Sigmoid colon (tissue), 7 donors: ENCODE measurements at places on chromosomes 4 and X. TPM values are rescaled to one million over a fixed set of nuclear protein-coding genes. Genes with fewer than 3 reads are reported as not detected.

FRMPD4 gene
- 5.8 TPM for total RNA-seq

PRSS12 gene
- 0.36 TPM for total RNA-seq

GRCh38 chrX:49746306-49746705 lies 50.5 kb upstream of the PAGE1 start:
- H3K4me3 ChIP-seq, result no peak overlapping the region
- no peaks in the 10 kb centered on the region for H3K4me1 ChIP-seq
- no peak for DNase-seq
- H3K27me3 ChIP-seq, result no peaks in the 10 kb centered on the region

SH3RF1 gene
- total RNA-seq, result 8.2 TPM

GRCh38 chr4:20859097-20859781 lies 159.0 kb downstream of the PACRGL start:
- no peak for DNase-seq
- no peak overlapping the region for H3K4me3 ChIP-seq
- no peaks in the 10 kb centered on the region for H3K36me3 ChIP-seq
- peaks cover 3% of the 10 kb centered on the region for H3K4me1 ChIP-seq

GRCh38 chr4:118087366-118087765 lies 53.1 kb downstream of the NDST3 start:
- no peaks in the 10 kb centered on the region for H3K27me3 ChIP-seq
- H3K4me3 ChIP-seq, result no peak overlapping the region
- no peaks in the 10 kb centered on the region for H3K4me1 ChIP-seq
- no peak for DNase-seq
- H3K36me3 ChIP-seq, result no peaks in the 10 kb centered on the region

CT55 gene
- total RNA-seq, result not detected

- DNase-seq, result no peak
- no peak overlapping the region for H3K4me3 ChIP-seq
- H3K27ac ChIP-seq, result no peak overlapping the region
- H3K36me3 ChIP-seq, result no peaks in the 10 kb centered on the region
Observed at GRCh38 chr4:170491981-170492380, 402.2 kb upstream of the AADAT start.

DNA sequence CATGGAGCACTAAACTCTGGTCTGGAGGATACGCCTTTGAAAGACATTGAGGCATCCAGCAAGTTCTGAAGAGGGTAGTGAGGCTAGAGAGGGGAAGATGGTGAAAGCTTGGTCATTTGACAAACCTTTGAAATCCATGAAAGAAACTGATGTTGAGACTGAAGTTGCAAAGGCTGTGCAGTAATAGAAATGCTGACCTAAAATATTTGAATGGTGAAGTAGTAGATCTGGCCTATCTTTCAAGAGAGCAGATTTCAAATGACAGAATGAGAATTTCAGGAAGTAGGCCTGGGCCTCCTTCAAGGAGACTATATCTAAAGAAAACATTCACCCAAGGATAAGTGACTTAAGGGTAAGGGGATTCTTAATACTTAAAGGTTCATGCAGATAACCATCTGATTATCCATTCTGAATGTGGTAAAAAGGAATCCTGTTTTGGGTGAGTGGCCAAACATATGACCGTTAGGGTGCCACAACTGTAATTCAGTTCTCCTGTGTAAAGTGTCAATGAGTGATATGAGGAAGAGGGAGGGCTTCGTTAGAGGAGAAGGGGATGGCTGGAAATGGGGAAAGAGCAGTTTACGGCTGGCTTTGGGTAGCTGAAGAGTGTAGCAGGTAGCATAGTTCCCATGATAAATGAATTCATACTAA lies 62.2 kb downstream of the AMELX start:
- no peaks in the 10 kb centered on the region for H3K4me1 ChIP-seq
- DNase-seq, result no peak

VCX3B gene
- not detected for total RNA-seq

HGFAC gene
- total RNA-seq, result 0.41 TPM

GRCh38 chrX:31237189-31237588 lies 165.3 kb upstream of the FTHL17 start:
- H3K27ac ChIP-seq, result no peak overlapping the region
- DNase-seq, result no peak
- no peaks in the 10 kb centered on the region for H3K36me3 ChIP-seq
- H3K4me3 ChIP-seq, result no peak overlapping the region
- H3K4me1 ChIP-seq, result no peaks in the 10 kb centered on the region
- H3K27me3 ChIP-seq, result no peaks in the 10 kb centered on the region

GRCh38 chr4:21092531-21092930 lies 392.3 kb downstream of the PACRGL start:
- H3K27me3 ChIP-seq, result no peaks in the 10 kb centered on the region
- H3K4me3 ChIP-seq, result no peak overlapping the region
- H3K4me1 ChIP-seq, result no peaks in the 10 kb centered on the region
- no peak for DNase-seq

DNA sequence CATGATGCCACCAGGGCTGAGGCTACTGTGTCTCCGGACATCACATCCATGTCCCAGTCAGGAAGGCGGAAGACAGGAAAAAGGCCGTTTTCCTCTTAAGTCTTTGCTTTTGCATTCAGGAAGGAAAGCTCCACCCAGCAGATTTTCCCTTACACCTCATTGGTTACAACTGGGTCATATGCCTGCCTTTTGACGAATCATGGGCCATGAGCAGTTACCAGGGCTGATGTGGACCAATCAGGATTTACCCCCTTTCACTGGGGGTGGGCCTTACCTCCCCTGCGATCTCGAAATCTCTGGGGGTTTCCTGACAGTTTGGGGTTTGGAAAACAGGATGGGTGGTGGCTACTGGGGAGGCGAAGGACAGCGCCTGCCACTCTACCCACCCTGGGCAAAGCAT lies 52.5 kb upstream of the GRPEL1 start:
- no peak overlapping the region for H3K4me3 ChIP-seq
- no peak overlapping the region for H3K27ac ChIP-seq
- H3K36me3 ChIP-seq, result no peaks in the 10 kb centered on the region

- no peaks in the 10 kb centered on the region for H3K36me3 ChIP-seq
- H3K4me1 ChIP-seq, result no peaks in the 10 kb centered on the region
- H3K27me3 ChIP-seq, result no peaks in the 10 kb centered on the region
- no peak overlapping the region for H3K27ac ChIP-seq
Observed at GRCh38 chrX:114037515-114037914, 546.4 kb upstream of the HTR2C start.

PRPS2 gene
- 53.7 TPM for total RNA-seq

- DNase-seq, result no peak
- no peaks in the 10 kb centered on the region for H3K27me3 ChIP-seq
- H3K36me3 ChIP-seq, result no peaks in the 10 kb centered on the region
- no peak overlapping the region for H3K4me3 ChIP-seq
- no peaks in the 10 kb centered on the region for H3K4me1 ChIP-seq
- H3K27ac ChIP-seq, result no peak overlapping the region
Observed at GRCh38 chrX:149286940-149287349, 218.2 kb downstream of the IDS start.

DNA sequence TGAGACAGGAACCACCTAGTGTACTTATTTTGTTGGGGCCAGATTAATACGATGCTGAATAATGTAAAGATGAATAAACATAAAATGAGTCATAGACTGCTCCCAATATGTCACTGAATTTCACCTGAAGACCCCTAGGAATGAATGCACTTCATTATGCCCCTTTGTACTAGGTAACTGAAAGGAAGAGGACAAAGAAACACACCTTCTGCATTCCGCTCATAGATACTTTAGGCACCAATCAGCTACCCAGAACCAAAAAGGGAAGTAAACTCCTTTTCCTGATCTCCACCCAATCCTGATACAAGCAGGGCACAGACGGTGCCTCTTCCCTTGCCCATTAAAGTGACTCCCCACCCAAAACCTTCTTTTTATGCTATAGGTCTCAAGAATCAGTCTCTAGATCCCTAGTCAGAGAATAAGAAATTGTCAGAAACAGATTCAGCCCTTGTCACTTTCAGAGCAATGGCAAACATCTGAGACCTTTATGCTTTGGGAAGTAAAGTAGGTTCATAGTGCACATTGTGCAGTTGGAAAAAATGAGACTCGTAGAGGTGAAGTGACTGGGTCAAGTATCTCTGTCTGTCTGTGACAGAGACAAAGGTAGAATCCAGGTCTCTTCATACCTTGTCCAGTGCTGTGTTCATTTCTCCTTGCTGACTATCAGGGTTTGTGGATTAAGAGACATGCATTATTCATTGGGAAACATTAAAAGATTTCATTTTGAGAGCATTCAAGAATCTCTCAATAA lies 2.3 kb downstream of the GPR174 start:
- H3K27me3 ChIP-seq, result no peaks in the 10 kb centered on the region
- no peak overlapping the region for H3K27ac ChIP-seq
- H3K4me3 ChIP-seq, result no peak overlapping the region
- H3K4me1 ChIP-seq, result no peaks in the 10 kb centered on the region

DNA sequence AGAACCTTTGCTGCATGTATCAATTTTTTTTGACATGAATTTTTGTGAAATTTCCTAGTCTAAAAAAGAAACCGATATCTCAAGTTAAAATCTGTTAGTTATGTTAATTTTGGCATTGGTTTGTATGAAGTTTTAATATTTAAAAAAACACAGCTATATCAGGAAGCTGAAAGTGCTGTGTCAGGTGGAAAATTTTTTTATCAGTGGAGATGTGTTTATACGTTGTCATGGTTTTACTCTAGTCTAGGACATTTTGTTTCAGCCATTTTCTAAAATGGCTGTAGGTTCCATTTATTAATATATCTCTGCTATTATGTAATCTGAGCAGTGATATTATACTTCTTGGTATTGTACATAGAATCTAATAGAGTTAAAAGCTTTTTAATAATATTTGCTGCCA lies 34.2 kb downstream of the OCRL start:
- no peaks in the 10 kb centered on the region for H3K27me3 ChIP-seq
- DNase-seq, result no peak
- H3K4me3 ChIP-seq, result no peak overlapping the region
- no peaks in the 10 kb centered on the region for H3K4me1 ChIP-seq
- H3K27ac ChIP-seq, result no peak overlapping the region

GRCh38 chrX:14095702-14096101 lies 66.0 kb upstream of the GEMIN8 start:
- no peak overlapping the region for H3K27ac ChIP-seq
- H3K27me3 ChIP-seq, result no peaks in the 10 kb centered on the region
- no peaks in the 10 kb centered on the region for H3K36me3 ChIP-seq
- no peaks in the 10 kb centered on the region for H3K4me1 ChIP-seq
- no peak for DNase-seq
- H3K4me3 ChIP-seq, result no peak overlapping the region

MAGEA6 gene
- total RNA-seq, result not detected

- H3K4me3 ChIP-seq, result no peak overlapping the region
- peaks cover 21% of the 10 kb centered on the region for H3K4me1 ChIP-seq
- H3K27ac ChIP-seq, result peak overlapping the region; percentile 2
- H3K27me3 ChIP-seq, result no peaks in the 10 kb centered on the region
Observed at GRCh38 chrX:115579327-115579726, 18.4 kb downstream of the PLS3 start.

- H3K27ac ChIP-seq, result no peak overlapping the region
- no peaks in the 10 kb centered on the region for H3K27me3 ChIP-seq
- H3K4me3 ChIP-seq, result no peak overlapping the region
Observed at GRCh38 chrX:82961129-82961528, 547.0 kb upstream of the POU3F4 start.

GRCh38 chrX:95893636-95894035 lies 791.0 kb upstream of the DIAPH2 start:
- H3K27me3 ChIP-seq, result no peaks in the 10 kb centered on the region
- no peak overlapping the region for H3K4me3 ChIP-seq
- no peaks in the 10 kb centered on the region for H3K4me1 ChIP-seq
- H3K27ac ChIP-seq, result no peak overlapping the region

CD40LG gene
- 0.36 TPM for total RNA-seq

- no peak overlapping the region for H3K27ac ChIP-seq
- H3K27me3 ChIP-seq, result no peaks in the 10 kb centered on the region
- no peaks in the 10 kb centered on the region for H3K36me3 ChIP-seq
- H3K4me3 ChIP-seq, result no peak overlapping the region
- DNase-seq, result no peak
- H3K4me1 ChIP-seq, result no peaks in the 10 kb centered on the region
Observed at GRCh38 chrX:96619588-96619987, 65.1 kb upstream of the DIAPH2 start.

GRCh38 chr4:173522160-173522950 lies 7.7 kb downstream of the HAND2 start:
- peak overlapping the region; percentile 99 for H3K27ac ChIP-seq
- peaks cover 13% of the 10 kb centered on the region for H3K36me3 ChIP-seq
- H3K4me3 ChIP-seq, result peak overlapping the region; percentile 91
- peak; percentile 97 for DNase-seq
- H3K27me3 ChIP-seq, result no peaks in the 10 kb centered on the region
- H3K4me1 ChIP-seq, result no peaks in the 10 kb centered on the region

DNA sequence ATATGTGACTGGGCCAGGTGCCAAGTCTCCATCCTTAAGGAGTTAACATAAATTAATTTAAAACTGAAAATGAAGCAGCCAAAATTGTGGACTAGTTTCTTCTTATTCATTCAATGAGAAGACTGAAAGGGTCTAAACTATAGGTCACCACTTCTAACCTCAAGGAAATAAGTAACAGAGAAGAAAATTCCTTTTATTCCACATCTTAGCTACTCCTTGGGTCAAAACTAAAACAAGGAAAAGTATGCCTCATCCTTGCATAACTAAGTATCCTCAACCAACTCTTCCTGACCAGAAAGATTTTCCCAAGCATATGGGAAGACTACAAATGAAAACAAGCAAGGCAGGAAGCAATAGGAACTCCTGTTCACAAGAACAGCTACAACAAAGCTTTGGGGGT lies 71.2 kb downstream of the ZNF827 start:
- no peaks in the 10 kb centered on the region for H3K27me3 ChIP-seq
- DNase-seq, result no peak
- H3K4me1 ChIP-seq, result peaks cover 32% of the 10 kb centered on the region
- H3K27ac ChIP-seq, result no peak overlapping the region

- no peak for DNase-seq
- H3K4me1 ChIP-seq, result no peaks in the 10 kb centered on the region
- no peak overlapping the region for H3K4me3 ChIP-seq
- no peaks in the 10 kb centered on the region for H3K27me3 ChIP-seq
- H3K36me3 ChIP-seq, result no peaks in the 10 kb centered on the region
Observed at GRCh38 chrX:44785652-44786051, 58.2 kb upstream of the DUSP21 start.

DNA sequence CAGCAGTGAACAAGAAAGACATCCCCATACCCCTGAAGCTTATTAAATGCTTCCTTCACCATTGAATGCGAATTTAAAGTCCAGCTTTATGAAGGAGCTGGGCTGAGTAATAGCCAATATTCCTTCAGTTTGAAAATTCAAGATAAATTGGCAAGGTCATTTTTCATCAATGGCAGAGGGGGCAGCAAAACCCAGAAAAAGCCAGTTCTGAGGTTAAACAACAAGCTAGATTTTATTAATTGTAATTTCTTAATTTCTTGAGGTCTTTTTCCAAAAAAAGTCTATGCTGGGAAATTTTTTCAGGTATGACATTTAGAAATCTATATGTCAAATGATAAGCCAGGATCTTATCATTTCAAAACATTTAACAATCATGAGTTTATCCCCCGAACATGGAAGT lies 808.9 kb downstream of the RPA4 start:
- H3K27me3 ChIP-seq, result no peaks in the 10 kb centered on the region
- H3K27ac ChIP-seq, result no peak overlapping the region
- no peak for DNase-seq

GRCh38 chr4:47213539-47213938 lies 182.2 kb downstream of the GABRB1 start:
- no peaks in the 10 kb centered on the region for H3K4me1 ChIP-seq
- DNase-seq, result no peak
- no peak overlapping the region for H3K27ac ChIP-seq
- no peak overlapping the region for H3K4me3 ChIP-seq
- H3K36me3 ChIP-seq, result no peaks in the 10 kb centered on the region
- H3K27me3 ChIP-seq, result no peaks in the 10 kb centered on the region

GRCh38 chr4:108601532-108601931 lies 18.8 kb upstream of the RPL34 start:
- no peak overlapping the region for H3K4me3 ChIP-seq
- DNase-seq, result no peak
- H3K36me3 ChIP-seq, result no peaks in the 10 kb centered on the region
- no peak overlapping the region for H3K27ac ChIP-seq
